ENCODE measurements at places on chromosomes 12 and 14.

- DNase-seq = no peak
Observed at GRCh38 chr12:1880876-1881275, 37.6 kb downstream of the CACNA2D4 start.

DNA sequence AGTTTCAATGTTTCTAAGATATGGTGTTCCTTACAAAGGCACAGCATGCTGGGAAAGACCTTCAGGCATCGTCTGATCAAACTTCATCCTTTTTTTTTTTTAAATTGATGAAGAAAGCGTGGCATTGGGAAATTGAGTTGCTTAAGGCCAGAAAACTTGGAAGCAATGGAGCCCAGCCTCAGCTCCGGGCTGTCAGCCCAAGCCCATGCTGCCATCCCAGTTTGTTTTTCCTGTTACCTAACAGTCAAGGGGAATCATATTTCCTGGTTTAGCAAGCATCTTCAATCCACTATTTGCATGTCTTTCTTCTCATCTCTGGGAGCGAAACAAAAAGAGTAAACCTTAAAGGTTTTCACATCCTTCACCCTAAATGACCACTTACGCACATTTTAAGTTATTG lies 200.2 kb downstream of the CHST11 start:
- DNase-seq = no peak

DNA sequence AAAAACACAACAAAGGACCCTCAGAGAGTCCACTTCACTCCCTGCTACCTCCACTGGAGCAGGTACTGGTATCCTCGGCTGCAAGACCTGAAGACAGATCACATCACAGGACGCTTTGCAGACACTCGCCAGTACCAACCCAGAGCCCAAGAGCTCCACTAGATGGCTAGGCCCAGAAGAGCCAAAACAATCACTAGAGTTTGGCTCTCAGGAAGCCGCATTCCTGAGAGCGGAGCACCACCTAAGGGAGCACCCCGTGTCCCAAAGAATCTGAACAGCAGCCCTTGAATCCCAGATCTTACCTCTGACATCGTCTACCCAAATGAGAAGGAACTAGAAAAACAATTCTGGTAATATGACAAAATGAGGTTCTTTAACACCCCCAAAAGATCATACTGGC lies 399.8 kb downstream of the RAD51B start:
- DNase-seq = no peak

GRCh38 chr14:67335781-67336180 lies 23.8 kb downstream of the ATP6V1D start:
- no peak for DNase-seq

- no peak for DNase-seq
Observed at GRCh38 chr12:34526946-34527345, 504.6 kb downstream of the ALG10 start.

GRCh38 chr12:56983386-56983785 lies 23.0 kb downstream of the ZBTB39 start:
- peak; percentile 3 for DNase-seq

DNA sequence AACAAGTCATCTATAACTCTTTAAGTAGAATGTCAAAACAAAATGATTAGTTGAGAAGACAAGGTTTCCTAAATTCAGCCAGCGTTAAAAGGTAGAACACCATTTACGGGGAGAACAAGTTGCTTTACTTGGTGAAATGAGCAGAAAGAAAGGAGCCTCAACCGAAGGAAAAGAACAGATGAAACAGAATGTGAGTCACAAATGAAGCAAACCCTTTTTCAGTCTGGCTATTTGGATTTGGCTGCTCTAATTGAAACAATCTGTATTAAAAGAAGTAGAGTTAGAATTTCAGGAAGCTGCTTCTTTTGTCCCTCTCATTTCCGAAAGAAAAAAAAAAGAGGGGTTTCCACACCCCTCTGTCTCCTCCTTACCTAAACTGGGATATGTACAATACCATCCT lies 34.6 kb downstream of the CEP128 start:
- DNase-seq = no peak

DNA sequence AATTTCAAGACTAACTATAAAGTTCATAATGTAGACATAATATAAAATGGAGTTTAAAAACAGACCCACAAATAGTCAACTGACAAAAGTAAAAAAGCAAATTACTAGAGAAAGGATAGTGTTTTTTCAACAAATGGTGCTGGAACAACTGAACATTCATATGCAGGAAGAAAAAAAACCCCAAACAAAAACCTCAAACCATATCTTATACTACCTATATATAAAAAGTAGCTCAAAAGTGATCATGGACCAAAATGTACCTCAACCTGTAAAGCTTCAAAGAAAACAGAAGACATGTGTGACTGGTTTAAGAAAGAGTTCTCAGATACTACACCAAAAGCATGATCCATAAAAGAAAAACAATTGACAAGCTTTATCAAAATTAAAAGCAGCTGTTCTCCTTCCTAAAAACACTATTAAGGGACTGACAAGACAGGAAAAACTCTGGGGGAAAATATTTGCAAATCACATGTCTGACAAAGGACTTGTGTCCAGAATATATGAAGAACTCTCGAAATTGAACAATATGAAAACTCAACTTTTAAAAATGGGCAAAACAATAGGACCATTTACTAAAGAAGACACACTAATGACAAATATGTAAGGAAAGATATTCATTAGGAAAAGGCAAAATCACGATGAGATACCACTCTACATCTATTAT lies 22.7 kb upstream of the ARID4A start:
- DNase-seq = no peak

GRCh38 chr14:32476532-32476931 lies 147.4 kb downstream of the AKAP6 start:
- DNase-seq = no peak

DNA sequence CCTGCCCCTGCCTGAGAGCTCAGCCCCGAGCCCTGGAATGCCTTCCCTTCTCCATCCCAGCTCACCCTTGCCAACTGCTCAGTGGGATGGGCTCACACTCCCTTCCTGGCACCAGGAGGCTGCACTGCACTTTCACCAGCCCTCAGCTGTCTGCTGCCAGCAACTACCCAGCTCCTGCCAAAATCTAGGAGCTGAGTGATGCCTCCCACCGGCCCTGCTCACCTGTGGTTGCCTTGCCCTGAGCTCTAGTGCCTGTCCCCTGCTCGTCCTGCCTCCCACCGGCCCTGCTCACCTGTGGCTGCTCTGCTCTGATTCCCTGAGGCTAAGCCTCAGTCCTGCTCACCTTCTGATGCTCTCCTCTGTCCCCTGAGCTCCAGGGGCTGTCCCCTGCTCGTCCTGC lies 119.8 kb downstream of the TMEM121 start:
- no peak for DNase-seq

GRCh38 chr12:71038960-71039359 lies 118.4 kb upstream of the PTPRR start:
- DNase-seq = no peak

- DNase-seq = no peak
Observed at GRCh38 chr12:104680491-104680890, 223.7 kb downstream of the CHST11 start.

- DNase-seq = no peak
Observed at GRCh38 chr14:87014856-87015255, 978.1 kb downstream of the GALC start.

GRCh38 chr12:103783744-103784664 lies 57.0 kb downstream of the NT5DC3 start:
- no peak for DNase-seq

GRCh38 chr12:6697584-6698351 lies 2.8 kb downstream of the PIANP start:
- peak; percentile 63 for DNase-seq

DNA sequence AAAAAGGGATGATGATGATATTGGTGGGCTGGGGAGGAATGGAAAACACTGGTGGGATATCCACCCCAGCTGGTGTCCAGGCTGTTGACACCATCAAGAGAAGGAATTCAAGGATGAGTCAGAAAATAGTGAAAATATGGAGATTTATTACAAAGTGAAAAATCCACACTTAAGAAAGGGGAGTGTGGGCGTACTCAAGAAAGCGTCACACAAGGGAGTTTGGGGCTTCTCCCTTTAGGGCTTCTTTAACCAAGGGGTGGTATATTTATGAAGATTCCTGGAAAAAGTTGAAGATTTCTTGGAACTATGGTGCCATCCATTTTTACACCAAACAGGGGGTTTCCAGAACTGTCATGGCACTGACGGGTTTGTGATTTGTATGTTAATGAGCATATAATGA lies 63.1 kb upstream of the ARID2 start:
- DNase-seq = no peak

GRCh38 chr14:50795909-50796308 lies 35.1 kb downstream of the NIN start:
- DNase-seq = no peak

GRCh38 chr12:57270966-57271470 lies 20.0 kb upstream of the STAC3 start:
- DNase-seq = no peak

- DNase-seq = no peak
Observed at GRCh38 chr12:72989458-72989947, 717.3 kb downstream of the TRHDE start.

- DNase-seq = peak; percentile 84
Observed at GRCh38 chr12:57611108-57611826, at the start of gene ARHGEF25. Gene ARHGEF25, plus strand, starts transcription at chr12:57611435. Its CDS starts 460 bp downstream, at chr12:57611895.

- DNase-seq = no peak
Observed at GRCh38 chr12:62931477-62931876, 3.5 kb downstream of the PPM1H start.

DNA sequence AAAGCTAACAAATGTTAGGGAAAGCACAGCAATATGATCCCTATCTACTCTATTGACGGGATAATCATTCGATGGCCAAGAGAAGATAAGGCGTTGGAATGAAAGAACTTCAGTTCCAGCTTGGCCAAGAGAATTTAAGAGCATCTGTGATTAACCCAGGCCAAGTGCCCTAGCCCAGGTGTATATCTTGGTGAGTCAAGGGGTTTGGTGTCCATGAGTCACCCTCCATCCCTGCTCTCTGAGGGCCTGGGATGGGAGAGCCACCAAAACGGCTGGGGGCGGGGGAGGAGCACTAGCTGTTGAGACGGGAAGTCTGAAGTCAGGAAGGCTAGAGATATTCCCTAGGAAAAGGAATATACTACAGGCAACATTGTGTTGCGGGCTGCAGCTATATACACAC lies 13.0 kb downstream of the TBPL2 start:
- DNase-seq = no peak

- DNase-seq = peak; percentile 64
Observed at GRCh38 chr14:22383515-22384166, 205.4 kb downstream of the DAD1 start.

DNA sequence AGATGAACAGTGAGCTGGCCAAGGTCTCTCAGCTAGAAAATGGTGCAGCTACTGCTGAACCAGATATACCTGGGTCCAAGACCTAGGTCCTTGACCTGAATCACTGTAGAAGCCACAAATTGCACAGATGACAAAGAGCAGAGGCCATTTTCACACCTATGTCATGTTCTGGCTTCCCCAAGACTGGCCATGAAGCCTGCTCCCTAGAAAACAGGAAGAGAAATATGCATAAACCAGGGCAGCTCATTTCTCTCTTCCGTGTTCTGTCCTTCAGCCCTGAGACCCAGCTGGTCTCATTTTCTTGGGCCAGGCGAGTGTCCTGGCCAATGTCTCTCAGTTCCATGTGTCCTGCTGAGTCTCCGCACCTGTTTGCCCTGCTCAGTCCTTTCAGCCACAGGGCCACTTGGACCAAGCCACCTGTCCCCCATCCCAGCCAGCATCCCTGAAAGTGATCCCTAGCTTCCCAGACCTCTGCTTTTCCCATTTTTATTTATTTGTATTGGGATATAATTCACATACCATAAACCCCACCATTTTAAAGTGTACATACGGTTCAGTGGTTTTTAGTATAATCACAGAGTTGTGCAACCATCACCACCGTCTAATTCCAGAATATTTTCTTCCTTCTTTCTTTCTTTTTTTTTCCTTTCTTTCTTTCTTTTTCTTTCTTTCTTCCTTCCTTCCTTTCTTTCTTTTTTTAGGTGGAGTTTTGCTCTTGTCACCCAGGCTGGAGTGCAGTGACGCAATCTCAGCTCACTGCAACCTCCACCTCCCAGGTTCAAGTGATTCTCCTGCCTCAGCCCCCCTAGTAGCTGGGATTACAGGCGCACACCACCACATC lies 27.0 kb downstream of the P2RX7 start:
- DNase-seq = peak; percentile 73

DNA sequence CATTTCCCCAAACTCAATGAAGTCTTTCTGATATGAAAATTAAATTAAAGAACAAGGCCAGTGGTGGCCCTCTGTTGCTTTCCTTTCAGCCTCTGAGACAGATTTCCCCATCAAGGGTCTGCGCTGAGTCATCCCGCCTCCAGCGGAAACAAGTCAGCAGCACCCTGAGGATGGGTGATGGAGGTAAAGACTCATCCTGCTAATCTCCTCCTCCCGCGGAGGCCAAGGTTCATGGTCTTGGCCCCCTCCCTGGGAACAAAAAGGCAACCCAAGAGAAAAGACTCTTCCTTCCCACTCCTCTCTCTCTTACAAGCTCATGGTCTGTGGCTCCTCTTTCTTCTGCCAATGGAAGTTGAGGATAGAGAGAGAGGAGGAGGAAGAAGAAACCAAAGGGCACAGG lies 9.0 kb upstream of the NUMB start:
- DNase-seq = no peak

DNA sequence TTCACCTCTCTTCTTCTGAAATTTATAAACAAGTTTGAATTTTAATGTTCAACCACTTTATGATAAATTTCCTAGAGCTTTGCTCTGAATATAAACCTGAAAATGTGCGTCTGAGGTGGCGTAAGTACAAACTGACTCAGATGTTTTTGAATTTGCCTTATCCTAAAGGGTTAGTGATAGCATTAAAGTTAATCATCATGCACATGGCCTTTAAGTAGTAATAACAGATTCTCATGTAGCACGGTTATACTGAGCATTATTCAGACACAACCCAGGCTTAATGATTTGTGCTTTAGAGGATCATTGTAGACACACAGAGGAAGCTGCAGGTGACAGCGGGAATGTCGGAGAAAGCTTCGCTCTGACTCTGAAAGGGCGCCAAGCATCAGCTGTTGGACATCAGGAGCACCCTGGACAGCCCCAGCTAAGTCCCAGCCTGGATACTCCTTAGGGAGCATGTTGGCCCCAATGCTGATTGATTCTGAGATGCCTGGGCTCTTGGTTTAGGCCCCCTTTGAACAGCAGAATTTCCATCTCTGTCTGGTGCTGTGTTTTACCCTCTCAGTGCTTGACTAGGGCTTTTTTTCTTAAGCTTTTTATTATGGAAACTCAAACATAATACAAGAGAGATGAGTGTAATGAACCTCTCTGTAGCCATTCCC lies 91.1 kb downstream of the PLXNC1 start:
- DNase-seq = no peak

GRCh38 chr14:70792939-70793338 lies 16.4 kb downstream of the MAP3K9 start:
- DNase-seq = no peak
